MM.1S (cell line): ENCODE measurements at places on chromosomes 6 and 20.

- DNase-seq: no peak
- no peak overlapping the region for H3K27ac ChIP-seq
- H3K4me3 ChIP-seq: no peak overlapping the region
- H3K36me3 ChIP-seq: no peaks in the 10 kb centered on the region
- no peaks in the 10 kb centered on the region for H3K27me3 ChIP-seq
- no peaks in the 10 kb centered on the region for H3K4me1 ChIP-seq
These were observed 1.7 kb upstream of the KIF25 start for GRCh38 chr6:167995731-167996151.

DNA sequence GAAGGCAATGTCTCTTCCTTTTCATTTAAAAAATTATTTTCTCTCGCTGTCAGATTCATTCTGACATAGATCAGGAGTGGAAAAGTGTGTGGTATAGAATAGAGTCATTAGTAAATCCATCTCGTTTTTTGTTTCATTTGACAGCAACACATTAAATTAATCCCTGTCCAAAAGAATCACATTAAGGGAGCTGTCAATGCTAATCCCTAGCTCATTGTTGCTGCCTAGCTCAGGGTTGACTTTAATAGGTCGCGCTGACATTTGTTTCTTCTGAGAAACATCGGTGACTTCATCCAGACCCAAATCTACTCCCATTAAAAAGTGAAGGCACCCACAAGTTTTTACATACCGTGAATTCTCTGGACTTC, 25.4 kb upstream of the MAP3K7 start:
- no peaks in the 10 kb centered on the region for H3K36me3 ChIP-seq
- no peak for DNase-seq
- no peaks in the 10 kb centered on the region for H3K4me1 ChIP-seq
- H3K4me3 ChIP-seq: no peak overlapping the region
- no peaks in the 10 kb centered on the region for H3K27me3 ChIP-seq
- H3K27ac ChIP-seq: no peak overlapping the region

DNA sequence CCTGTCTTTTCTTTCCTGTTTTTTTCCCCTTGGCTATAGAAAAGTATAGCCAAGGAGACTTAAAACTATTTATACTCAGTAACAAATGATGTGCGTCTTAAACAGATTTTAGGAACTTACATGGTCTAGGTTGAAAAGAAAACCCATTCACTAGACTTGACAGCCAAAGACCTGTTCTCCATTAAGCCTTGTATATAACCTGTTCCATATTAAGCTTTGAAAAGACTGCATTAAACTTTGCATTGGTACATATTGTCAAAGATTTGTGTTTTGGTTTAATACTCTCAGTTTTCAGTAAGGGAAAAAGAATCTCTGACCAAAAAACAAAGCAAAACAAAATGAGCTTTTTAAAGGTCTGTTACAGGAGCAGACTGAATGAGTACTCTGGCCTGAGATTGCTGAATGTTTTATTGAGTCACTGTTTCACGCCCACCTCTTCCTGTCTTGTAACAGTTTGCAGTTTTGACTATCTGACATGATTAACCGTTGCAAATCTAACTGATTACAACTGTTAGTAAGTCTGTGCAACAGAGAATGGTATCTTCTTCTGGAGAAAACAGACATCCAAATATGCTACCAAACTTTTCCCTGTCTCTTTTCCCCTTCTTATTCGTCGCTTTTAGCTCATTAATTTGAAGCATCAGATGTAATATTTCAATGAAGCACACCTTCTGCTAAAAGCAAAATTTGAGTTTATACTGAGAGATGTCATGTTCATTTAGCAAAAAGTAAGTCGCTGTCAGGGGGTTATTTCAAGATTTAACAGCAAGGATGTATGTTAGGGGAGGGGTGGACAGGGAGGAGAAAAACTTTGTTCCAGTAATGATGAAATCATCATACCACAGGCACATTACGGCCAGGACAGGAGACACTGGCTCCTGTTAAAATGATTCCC, 59.1 kb upstream of the SUPT3H start:
- no peak overlapping the region for H3K27ac ChIP-seq
- H3K36me3 ChIP-seq: peaks cover 27% of the 10 kb centered on the region
- no peaks in the 10 kb centered on the region for H3K27me3 ChIP-seq
- no peak overlapping the region for H3K4me3 ChIP-seq
- DNase-seq: no peak

DNA sequence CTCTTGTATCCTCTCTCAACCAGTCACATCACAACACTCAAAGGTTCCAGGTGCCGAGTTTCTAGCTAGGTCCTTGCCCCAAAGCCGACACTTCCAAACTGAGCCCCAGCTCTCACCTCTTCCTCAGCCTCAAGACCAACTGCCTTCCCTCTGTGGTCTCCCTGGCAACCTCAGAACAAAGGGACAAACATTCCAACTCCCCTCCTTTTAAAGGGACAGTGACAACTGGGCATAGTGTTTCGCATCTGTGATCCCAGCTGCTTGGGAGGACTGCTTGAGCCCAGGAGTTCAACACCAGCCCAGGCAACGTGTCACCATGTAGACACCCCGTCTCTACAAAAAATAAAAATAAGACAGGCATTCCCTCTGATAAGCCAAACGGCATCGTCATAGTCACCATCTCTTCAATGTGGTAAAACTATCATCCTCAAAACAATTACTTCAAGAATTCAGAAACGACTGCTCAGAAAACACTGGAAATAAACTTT, 11.3 kb downstream of the DIDO1 start:
- no peaks in the 10 kb centered on the region for H3K27me3 ChIP-seq
- no peak for DNase-seq
- H3K36me3 ChIP-seq: peaks cover 17% of the 10 kb centered on the region
- H3K4me1 ChIP-seq: 0 out of 2 replicates have a peak, but pooled peaks cover 3% of the 10 kb centered on the region

DNA sequence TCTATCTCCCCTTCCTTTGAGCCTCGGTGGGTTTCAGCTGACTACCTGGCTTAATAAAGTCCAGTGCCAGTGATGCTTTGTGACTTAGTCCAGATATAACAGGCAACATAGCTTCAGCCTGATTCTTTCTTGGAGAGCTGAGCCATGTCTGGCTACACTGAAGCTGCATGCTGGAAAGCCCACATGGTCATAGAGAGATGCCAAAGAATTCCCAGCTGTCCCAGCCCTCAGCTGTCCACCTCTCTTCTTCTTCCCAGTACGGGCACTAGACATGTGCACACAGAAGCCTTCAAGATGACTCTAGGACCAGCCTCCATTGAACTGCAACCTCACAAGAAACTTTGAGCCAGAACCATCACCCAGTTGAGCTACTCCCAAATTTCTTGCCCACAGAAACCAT, 154.1 kb upstream of the MYLIP start:
- no peaks in the 10 kb centered on the region for H3K36me3 ChIP-seq
- H3K4me1 ChIP-seq: no peaks in the 10 kb centered on the region
- H3K27me3 ChIP-seq: no peaks in the 10 kb centered on the region
- no peak overlapping the region for H3K27ac ChIP-seq

DNA sequence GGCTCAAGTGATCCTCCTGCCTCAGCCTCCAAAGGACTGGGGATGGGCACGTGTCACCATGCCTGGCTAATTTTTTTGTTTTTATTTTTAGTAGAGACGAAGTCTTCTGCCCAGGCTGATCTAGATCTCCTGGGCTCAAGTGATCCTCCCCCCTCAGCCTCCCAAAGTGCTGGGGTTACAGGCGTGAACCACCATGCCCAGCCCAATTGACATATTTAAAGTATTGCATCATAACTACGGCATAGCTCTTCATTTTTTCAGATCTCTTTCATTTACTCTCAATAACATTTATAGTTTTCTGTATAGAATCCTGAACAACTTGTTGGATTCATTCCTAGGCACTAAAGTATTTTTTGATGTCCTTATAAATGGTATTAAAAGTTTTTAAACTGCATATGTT, 13.0 kb downstream of the SERPINB1 start:
- H3K4me3 ChIP-seq: no peak overlapping the region
- no peaks in the 10 kb centered on the region for H3K27me3 ChIP-seq
- no peaks in the 10 kb centered on the region for H3K4me1 ChIP-seq
- no peak for DNase-seq

- no peak for DNase-seq
- H3K27ac ChIP-seq: no peak overlapping the region
- peaks cover 13% of the 10 kb centered on the region for H3K4me1 ChIP-seq
- H3K4me3 ChIP-seq: no peak overlapping the region
- no peaks in the 10 kb centered on the region for H3K36me3 ChIP-seq
- no peaks in the 10 kb centered on the region for H3K27me3 ChIP-seq
These were observed 72.2 kb downstream of the RPP40 start for GRCh38 chr6:4931530-4932227.

DNA sequence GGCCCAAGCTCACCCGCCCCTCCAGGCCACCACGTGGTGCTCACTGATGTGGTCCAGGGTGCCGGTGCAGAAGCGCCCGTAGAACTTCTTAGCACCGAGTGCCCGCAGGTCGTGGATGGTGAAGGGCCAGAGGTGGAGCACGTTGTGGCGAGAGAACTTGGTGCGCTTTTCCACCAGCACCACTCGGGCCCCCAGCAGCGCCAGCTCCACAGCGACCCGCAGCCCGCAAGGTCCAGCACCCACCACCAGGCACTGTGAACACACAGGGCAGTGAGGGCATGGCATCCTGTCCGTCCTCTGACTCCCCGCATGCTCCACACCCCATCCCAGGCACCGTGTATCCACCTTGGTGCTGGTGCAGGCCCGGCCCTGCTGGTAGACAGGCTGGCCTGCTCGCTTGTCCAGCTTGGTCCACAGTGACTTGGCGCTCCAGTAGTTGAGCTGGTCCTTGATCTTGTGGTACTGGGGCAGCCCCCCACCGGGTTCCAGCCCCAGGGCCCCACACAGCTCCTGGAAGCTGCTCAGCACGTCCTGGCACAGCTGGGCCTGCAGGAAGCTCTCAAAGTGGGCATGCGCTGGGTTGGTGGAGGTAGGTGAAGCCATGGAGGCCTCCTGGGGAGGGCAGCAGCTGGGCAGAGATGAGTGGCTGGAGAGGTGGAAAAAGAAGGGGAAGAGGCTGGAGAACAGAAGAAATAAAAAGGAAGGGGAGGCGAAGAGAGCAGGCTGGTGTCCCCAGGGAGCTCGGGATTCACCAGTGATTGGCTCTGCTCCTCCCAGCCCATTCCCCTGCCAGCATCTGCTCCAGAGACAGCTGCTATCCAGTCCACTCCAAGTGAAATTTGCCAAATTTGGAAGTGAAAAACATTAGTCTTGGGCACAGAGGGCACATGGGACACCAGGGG, 1.7 kb downstream of the MICAL1 start:
- no peaks in the 10 kb centered on the region for H3K27me3 ChIP-seq
- DNase-seq: no peak
- H3K4me3 ChIP-seq: peak overlapping the region; percentile 94
- H3K27ac ChIP-seq: peak overlapping the region; percentile 86
- H3K4me1 ChIP-seq: peaks cover 38% of the 10 kb centered on the region

- H3K4me1 ChIP-seq: peaks cover 6% of the 10 kb centered on the region
- H3K27me3 ChIP-seq: no peaks in the 10 kb centered on the region
- no peak overlapping the region for H3K27ac ChIP-seq
- H3K36me3 ChIP-seq: no peaks in the 10 kb centered on the region
- no peak for DNase-seq
These were observed 27.0 kb upstream of the DTNBP1 start for GRCh38 chr6:15689586-15690482.

DNA sequence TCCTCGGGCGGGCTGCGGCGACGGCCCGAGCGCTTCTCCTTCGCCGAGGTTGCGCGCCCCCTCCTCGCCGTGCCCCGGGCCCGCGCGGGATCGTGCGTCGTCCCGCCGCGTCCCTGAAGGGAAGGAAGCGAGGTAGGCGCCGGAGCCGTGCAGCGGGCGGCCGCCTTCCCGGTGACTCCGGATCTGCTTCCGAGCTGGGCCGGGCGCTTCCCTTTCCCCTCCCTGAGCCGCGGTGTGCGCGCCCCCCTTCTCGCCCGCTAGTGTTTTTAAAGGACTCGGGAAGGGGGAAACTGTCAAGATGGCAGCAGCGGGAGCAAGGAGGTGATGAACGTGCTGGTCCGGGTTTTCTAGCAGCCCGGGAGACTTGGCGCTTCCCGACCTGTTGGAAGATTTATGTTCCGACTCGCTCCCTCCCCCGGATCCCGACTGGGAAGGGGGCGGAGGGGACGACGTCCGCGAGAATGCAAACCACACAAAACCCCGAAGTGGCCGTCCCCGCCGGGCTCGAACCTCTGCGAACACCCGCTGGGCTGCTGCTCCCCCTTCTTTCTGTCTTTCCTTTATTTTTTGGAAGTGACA, 744 bp upstream of the FOXO3 start:
- no peaks in the 10 kb centered on the region for H3K27me3 ChIP-seq
- H3K4me3 ChIP-seq: peak overlapping the region; percentile 82
- peak overlapping the region; percentile 99 for H3K27ac ChIP-seq
- DNase-seq: peak; percentile 65

DNA sequence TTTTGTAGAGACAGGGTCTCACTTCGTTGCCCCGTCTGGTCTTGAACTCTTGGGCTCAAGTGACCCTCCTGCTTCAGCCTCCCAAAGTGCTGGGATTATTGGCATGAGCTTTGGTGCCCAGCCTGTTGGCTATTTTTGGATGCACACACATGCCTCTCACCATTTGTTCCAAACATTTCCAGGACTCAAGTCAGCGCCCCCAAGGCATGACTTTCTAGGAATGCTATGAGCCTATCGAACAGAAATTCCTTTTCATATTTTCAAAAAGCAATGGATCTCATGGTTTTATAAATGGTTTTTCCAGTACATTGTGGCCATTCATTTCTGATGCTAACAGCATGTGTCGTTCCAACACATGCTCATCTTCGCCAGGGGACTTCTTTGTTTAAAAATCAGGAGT, 119.3 kb upstream of the NAA20 start:
- H3K36me3 ChIP-seq: no peaks in the 10 kb centered on the region
- H3K4me3 ChIP-seq: no peak overlapping the region
- H3K27ac ChIP-seq: no peak overlapping the region
- H3K4me1 ChIP-seq: peaks cover 8% of the 10 kb centered on the region; the same call in 1 of the 2 replicates

GRCh38 chr6:154991207-154991606, 3.9 kb upstream of the TIAM2 start:
- no peak overlapping the region for H3K4me3 ChIP-seq

- H3K27ac ChIP-seq: no peak overlapping the region
- no peaks in the 10 kb centered on the region for H3K36me3 ChIP-seq
- peaks cover 7% of the 10 kb centered on the region for H3K4me1 ChIP-seq
- H3K4me3 ChIP-seq: no peak overlapping the region
These were observed 39.2 kb downstream of the MMUT start for GRCh38 chr6:49423817-49424216.

GRCh38 chr20:10014431-10014830, 20.4 kb upstream of the ANKEF1 start:
- no peaks in the 10 kb centered on the region for H3K36me3 ChIP-seq
- no peaks in the 10 kb centered on the region for H3K4me1 ChIP-seq
- H3K4me3 ChIP-seq: no peak overlapping the region
- DNase-seq: no peak
- H3K27ac ChIP-seq: no peak overlapping the region
